Stimulated activated CD8-positive, alpha-beta memory T cell treated with anti-CD3 and anti-CD28 coated beads, Interleukin-7, amount 100 ng/mL, for 1 hour (primary cell): ENCODE measurements at places on chromosomes 4 and X.

DNA sequence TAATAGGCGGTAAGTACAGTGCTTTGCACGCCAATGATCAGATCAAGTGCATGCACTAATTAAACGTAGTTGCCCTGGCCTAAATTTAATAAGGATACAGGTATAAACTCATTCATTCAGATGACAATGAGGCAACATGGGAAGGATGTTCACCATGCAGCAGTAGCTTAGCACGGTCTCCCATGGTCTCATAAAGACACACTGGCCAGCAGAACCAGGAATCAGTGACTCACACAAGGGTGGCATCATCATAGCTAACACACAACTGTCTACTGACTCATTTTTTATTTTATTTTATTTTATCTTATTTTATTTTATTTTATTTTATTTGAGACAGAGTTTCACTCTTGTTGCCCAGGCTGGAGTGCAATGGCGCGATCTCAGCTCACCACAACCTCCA lies 42.7 kb downstream of the TMEM156 start:
- no peak for DNase-seq

GRCh38 chr4:121421594-121421993 lies 40.8 kb upstream of the QRFPR start:
- no peak for DNase-seq

DNA sequence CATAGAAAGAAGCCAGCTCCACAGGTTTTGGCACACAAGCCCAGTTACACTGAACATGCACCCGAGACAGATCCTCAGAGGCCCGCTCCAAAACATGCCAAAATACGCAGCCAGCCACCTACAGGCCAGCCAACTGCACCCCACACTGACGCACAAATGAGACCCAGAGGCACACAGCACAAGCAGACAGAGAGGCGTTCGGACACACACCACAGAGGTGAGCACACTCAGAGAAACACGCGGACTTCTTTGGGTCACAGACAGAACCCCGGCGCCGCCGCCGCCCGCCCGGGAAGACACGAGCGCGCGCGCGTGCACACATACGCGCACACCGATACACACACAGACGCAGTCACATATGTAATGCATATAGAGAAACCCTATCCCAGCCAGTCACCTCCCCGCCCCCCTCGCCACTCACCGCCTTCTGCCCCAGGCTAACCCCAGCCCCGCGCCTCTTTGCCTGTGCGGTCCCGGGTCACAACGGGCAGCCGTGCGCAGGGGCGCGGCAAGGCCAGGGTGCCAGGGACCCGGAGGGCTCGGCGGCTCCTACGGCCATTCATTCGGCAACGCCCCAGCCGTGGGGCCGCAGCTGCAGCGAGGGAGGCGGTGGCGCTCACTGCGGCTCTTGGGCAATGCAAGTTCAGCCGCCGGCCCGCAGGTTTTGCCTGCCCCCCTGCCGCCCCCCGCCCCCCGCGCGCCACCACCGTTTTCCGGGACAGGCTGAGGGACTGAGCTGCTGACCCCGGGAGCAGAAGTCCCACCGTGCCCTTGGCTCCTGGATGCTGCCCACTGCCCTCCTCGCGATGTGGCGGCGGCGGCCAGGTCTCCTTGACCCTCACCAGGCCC lies 553 bp downstream of the SEPTIN6 start:
- DNase-seq = no peak

- no peak for DNase-seq
Observed at GRCh38 chr4:38396091-38396490, 267.9 kb upstream of the KLF3 start.

DNA sequence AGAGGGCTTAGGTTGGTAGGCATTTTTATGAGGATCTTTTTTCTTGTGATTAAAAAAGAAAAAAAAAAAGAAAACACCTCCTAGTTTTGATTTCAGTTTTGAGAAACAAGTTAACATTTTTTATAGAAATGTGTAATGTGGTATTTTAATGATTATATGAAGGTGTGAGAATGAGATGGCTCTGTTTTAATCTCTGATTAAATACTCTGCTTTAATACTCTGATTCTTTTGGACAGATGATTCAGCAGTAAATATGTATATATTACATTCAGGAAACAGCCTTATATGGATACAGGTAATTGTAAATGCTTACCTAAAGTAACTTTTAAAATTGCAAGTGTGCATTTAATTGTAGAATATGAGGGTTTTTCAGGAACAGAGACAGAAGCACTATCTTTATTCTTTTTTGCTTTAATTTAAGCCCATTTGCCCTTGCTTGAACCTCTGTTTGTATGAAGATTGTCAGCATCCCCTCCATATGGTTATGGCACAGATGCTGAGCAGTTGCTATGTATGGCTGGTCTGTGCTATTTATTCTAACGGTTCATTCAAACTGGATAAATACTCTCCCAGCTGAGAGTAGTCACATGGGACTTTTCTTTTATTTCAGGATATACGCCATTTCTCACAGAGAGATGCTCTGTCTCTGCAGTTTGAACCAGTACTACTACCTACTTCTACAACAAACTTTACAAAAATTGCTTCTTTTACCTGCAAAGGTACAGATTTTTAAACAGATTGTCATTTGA lies 101.0 kb upstream of the TLR2 start:
- no peak for DNase-seq

GRCh38 chr4:23353200-23353599 lies 536.6 kb downstream of the PPARGC1A start:
- DNase-seq = no peak

- DNase-seq = no peak
Observed at GRCh38 chrX:97637289-97637688, 753.6 kb downstream of the RPA4 start.

- DNase-seq = no peak
Observed at GRCh38 chr4:122909683-122910082, 12.7 kb downstream of the NUDT6 start.

DNA sequence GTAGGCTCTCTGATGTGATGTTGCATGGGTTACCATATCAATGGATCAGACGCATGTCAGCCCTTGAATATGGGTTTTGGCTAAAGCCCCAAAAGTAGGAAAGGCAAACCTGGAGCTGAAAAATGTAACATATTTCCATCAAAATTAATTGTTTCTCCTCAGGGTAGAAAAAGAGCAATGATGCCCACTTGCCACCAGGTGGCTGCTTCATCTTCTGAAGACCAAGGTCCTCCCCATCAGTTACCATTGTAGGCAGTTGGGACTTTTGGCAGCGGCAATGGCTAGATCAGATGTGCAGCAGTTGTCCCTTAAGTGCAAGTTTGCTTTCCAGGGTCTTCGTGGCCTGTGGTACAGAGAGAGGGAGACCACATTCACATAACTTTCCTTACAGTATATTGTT lies 118.2 kb downstream of the NAF1 start:
- DNase-seq = no peak

DNA sequence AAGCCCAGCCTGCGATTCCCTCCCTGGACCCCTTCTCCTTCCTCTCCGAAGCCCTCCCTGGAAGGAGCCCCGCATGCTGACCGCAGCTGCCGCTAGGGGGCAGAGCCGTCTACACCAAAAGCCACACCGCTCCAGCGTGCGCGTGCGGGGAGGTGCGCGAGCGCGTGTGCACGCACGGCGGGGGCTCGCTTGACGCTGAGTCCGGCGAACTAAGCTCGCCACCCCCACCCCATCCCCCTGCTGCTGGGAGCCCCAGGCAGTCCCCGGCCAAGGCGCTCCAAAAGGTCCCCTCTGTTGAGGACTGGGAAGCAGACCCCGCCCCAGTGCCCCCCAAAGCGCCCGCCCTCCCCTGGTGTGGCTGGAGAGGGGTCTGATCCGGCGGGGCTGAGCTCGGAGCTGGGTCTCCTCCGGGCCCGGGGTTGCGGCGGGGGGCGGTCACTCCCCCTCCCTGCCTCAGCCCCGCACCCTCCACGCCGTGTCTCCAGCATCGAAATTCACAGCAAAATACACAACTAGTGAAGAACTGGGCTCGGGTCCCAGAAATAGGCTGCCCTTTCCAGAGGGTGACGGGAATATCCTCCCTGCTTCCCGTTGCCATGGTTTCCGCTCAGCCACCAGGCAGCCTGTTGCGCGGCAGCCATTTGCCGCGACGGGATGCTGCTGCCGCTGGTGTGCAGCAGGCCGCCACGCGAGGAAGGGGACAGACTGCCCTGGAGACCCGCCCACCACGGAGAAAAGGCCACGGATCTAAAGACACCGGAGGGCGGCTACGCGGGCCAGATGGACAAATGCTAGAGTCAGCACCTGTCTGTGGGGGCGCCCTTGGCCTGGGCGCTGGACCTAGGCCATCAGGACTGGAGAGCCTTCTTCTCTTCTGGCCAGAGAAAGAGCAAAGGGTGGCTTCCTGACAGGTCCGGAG lies 11.2 kb upstream of the CCNQ start:
- DNase-seq = peak; percentile 64

GRCh38 chrX:40473460-40474204 lies 107.1 kb upstream of the ATP6AP2 start:
- DNase-seq = no peak

GRCh38 chrX:47748576-47748975 lies 88.1 kb upstream of the ZNF81 start:
- DNase-seq = no peak

GRCh38 chrX:108123591-108124366 lies 32.2 kb downstream of the ATG4A start:
- no peak for DNase-seq

GRCh38 chr4:61992351-61992750 lies 792.2 kb downstream of the ADGRL3 start:
- DNase-seq = no peak

DNA sequence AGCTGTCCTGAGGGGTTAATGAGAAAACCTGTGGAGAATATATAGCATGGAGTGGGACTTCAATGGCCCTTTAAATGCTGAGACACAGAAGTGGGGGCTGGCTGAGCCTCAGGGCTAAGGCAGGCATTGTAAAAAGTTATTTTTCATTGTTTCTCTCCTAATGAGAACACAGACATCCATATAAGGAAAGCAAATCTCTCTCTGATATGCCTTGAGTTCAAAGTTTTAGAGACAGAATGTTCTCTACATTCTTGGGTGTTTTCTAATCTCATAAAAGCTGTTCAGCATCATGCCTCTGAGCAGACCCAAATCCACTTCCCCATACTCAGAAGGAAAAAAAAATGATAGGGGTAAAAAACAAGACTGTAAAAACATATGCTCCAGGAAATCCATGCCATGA lies 16.8 kb upstream of the RAB40A start:
- no peak for DNase-seq

- no peak for DNase-seq
Observed at GRCh38 chr4:170990989-170991589, 822.1 kb upstream of the GALNTL6 start.

- DNase-seq = no peak
Observed at GRCh38 chr4:185011408-185011807, 6.9 kb upstream of the HELT start.

- no peak for DNase-seq
Observed at GRCh38 chr4:139575072-139575471, 19.1 kb upstream of the SETD7 start.

DNA sequence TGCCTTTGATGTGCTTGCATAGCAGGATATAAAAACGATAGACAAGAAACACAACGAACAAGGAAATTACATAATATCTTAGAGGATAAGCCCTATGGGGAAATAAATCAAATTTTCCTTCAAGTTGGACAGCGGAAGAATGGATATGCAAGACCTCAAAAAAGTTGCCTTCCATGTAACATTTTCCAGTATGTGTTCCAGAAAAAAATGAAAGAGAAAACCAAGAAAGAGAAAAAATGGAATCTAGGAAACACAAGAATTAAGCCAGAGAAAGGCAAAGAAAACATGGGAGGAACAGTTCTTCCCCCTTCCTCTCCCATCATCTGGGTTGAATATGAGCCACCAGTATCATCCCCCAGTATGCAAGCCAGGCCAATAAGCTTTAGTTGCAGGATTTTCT lies 34.6 kb upstream of the MID1 start:
- DNase-seq = no peak

DNA sequence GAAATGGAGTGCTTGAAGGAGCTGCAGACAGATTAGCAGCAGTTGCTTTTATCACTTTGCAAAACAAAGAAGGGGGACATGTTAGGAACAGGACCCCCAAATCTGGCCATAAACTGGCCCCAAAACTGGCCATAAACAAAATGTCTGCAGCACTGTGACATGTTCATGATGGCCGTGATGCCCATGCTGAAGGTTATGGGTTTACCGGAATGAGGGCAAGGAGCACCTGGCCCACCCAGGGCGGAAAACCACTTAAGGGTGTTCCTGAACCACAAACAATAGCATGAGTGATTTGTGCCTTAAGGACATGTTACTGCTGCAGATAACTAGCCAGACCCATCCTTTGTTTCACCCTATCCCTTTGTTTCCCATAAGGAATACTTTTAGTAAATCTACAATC lies 79.6 kb upstream of the GC start:
- DNase-seq = no peak

DNA sequence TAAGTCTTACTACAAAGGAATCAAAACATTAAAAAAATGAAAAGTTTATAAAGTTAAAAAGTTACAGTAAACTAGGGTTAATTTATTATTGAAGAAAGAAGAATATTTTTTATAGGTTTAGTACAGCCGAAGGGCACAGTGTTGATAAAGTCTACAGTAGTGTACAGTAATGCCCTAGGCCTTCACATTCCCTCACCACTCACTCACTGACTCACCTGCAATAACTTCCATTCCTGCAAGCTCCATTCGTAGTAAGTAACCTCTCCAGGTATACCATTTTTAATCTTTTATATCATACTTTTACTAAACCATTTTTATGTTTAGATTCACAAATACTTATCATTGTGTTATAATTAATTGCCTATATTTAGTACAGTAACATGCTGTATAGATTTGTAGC lies 307.5 kb upstream of the FAM241A start:
- no peak for DNase-seq

DNA sequence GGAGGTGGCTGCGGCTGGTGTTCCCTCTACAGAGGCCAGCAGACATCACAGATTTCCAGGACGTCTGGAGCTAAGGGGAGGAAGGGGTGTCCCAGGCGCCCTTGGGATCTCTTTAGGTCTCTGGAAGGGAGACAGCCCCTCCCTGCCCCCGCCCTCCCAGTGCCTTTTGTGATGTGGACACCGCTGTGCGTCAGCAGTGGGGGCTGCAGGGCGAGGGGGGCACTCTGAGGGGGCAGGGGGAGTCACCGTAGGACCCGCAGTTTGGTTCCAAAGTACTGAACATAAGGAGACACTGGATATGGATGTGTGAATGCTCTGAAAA lies 25.6 kb upstream of the MXD4 start:
- no peak for DNase-seq

DNA sequence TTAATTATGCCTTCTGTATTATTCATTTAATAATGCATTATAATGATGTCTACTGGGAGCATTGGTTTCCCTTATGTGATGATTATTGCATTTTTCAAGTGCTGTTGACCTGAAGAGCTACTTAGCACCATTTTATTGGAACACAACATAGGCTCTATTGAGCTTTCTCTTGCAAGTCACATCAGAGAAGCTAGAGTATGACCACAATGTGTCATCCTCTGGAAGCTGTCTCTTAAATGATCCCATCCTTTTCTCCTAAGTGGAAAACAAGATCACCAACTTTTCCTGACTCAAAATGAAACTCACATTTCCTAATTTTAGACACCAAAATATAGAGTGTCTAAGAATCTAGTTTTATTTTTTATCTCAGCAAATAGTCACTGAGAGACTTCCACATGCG lies 1451.9 kb downstream of the PCDH7 start:
- no peak for DNase-seq
